ENCODE measurements at places on chromosomes 6 and 20.

DNA sequence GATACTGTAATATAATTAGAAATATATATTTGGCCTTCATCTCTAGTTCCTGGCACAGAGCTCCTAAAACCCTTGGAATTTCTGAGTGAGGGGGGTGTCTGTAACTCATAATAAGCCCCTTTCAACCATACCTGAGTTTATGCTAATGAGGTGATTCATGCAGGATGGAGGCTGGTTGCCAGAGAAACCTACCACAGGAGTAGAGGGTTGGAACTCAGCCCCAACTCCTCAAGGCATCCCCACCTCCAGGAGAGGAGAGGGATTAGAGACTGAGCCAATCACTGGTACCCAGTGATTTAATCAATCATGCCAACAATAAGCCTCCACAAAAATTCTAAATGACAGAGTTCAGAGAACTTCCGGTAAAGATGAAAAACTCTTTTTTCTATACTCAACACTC lies 17.5 kb downstream of the UQCC1 start:
- no peak for DNase-seq

- no peak for DNase-seq
Observed at GRCh38 chr6:49269190-49269589, 193.9 kb downstream of the MMUT start.

- DNase-seq, result no peak
Observed at GRCh38 chr6:109896341-109896740, 81.8 kb upstream of the GPR6 start.

GRCh38 chr20:57392512-57393271 lies 1.5 kb downstream of the RBM38 start:
- DNase-seq, result peak; percentile 75

DNA sequence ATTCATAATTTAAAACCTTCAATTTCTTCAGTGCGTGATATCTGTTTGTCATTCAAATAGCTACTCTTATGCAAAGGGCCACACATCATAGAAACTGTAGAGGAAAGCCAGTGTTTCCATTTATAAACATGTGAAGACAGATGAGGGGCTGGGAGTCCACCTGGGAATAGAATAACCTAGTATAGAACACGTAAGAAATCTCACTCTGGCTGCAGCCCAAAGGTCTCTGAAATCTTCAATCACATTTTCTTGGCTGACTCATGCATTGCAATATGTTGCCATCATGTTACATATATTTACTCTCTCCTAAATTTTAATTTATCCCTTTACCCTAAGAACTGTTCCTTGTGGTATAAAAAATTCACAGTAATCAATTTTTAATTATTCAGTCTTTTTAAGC lies 123.2 kb downstream of the ELOVL4 start:
- no peak for DNase-seq

DNA sequence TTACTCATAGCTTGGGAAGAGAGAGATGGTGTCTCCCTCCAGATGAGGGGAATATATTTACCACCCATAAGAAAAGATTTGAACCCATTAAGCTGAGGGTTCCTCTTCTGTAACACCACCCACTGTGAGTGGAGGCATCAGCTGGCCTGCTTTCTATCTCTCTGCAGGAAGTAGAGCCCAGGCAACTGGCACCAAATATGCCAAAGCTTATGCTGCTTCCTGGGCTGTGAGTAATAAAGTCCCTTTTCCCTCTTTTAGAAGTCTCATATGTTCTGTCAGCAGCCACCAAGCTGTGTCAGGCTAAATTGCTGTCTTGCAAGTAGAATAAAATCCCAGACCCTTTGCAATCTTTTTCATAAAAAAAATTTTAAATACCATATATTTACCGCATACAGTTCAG lies 241.4 kb downstream of the LAMA2 start:
- no peak for DNase-seq

DNA sequence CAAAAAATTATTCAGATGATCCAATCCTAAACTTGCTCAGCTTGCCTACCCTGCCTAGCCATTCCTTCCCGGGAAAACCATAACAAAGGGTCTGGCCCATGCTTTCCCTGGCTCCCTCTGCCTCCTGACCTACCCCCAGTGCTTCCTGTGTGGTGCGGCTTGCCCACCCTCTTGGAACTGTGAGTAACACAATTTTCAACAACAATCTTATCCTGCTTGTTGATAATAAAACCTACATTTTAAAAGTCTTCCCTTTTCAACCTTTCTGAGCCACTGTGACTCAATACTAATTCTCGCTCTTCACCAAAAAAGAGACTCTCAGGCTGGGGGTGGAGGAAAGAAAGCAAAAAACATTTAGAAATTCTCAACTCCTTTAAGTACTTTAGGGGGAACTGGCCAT lies 18.0 kb downstream of the EXOC2 start:
- DNase-seq, result peak; percentile 21

GRCh38 chr20:48052475-48052835 lies 267.2 kb upstream of the SULF2 start:
- DNase-seq, result no peak

DNA sequence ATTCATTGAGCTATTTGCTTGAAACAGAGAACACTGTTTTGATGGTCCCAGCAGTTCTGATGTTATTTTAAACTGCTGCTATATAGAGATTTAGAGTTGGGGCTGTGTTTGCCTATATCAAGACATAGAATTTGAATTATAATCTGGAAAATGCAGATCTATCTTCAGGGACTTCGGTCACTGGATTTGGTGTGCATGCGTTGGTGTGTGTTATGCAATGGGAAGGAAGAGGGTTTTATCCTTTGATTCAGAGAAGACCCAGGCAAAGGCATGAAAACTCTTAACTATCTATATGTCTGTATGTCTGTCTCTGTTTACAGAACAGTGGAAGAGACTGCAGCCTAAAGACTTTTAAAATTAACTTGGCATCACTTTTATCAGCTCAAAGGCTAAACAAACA lies 2.0 kb downstream of the ADGRB3 start:
- no peak for DNase-seq

- no peak for DNase-seq
Observed at GRCh38 chr20:49727894-49728885, 14.5 kb upstream of the B4GALT5 start.

GRCh38 chr6:21270636-21271201 lies 322.8 kb upstream of the SOX4 start:
- DNase-seq, result no peak

GRCh38 chr6:87724983-87725811 lies 23.2 kb upstream of the AKIRIN2 start:
- no peak for DNase-seq

- DNase-seq, result no peak
Observed at GRCh38 chr6:154329350-154330170, 27.0 kb downstream of the IPCEF1 start.

DNA sequence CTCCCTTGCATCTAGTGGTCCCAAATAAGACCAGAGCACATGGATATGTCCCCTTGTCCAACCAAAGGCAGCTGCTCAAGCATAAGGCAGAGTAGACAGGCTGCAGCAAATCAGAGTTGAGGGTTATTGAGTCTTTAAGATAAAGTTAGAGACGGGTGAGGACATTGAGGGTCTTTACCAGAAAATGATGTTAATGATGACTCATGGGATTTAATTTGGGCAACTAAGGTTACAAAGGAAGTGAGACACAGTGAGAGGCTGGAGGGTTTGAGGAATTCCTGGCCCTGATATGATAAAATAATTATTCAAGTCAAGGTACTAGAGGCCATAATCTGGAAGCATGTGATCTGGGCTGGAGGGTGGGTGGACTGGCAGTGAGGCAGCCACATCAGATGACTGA lies 133.6 kb downstream of the ALDH8A1 start:
- no peak for DNase-seq

GRCh38 chr6:37344308-37344707 lies 9.5 kb upstream of the RNF8 start:
- no peak for DNase-seq

DNA sequence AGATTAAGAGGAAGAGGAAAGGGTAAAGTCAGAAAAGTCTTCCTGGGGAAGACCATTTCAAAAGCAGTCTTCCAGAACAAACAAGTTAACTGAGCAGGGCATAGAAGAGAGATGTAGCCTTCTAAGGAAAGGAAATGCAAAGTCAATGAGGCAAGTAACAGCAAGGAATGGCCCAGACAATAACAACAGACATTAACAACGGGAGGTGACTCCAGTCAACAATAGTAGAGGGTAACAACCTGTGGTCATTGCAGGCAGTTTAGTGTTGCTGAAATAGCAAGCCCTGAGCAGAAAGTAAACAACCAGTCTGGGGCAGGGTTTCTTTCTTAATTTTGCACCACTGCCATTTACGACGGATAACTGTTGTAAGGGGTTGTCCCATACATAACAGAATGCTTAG lies 2.1 kb downstream of the MDN1 start:
- no peak for DNase-seq

GRCh38 chr6:131317516-131317915 lies 182.2 kb downstream of the AKAP7 start:
- no peak for DNase-seq

- no peak for DNase-seq
Observed at GRCh38 chr6:40874495-40874894, 164.5 kb downstream of the UNC5CL start.

DNA sequence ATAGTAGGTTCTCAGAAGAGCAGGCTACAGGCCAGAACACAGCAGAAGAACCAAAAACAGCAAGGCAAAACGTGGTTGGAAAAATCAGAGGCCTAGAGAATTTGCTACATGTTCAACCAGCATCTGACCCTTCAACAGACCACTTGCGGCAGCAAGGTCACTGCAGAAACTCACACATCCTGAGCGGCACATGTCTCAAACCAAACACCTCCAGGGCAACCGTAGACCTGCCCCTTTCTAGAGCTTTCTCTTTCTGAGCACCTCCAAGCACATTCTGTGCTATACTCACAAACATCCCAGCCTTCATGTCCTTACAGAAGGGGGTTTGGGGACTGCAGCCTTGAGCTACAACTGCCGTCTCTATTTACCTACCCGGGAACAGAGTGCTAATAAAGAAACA lies 52.6 kb downstream of the GFOD1 start:
- no peak for DNase-seq

- no peak for DNase-seq
Observed at GRCh38 chr6:109383438-109383940, 1.2 kb upstream of the CD164 start.

- no peak for DNase-seq
Observed at GRCh38 chr6:154548130-154548830, 37.8 kb upstream of the CNKSR3 start.

DNA sequence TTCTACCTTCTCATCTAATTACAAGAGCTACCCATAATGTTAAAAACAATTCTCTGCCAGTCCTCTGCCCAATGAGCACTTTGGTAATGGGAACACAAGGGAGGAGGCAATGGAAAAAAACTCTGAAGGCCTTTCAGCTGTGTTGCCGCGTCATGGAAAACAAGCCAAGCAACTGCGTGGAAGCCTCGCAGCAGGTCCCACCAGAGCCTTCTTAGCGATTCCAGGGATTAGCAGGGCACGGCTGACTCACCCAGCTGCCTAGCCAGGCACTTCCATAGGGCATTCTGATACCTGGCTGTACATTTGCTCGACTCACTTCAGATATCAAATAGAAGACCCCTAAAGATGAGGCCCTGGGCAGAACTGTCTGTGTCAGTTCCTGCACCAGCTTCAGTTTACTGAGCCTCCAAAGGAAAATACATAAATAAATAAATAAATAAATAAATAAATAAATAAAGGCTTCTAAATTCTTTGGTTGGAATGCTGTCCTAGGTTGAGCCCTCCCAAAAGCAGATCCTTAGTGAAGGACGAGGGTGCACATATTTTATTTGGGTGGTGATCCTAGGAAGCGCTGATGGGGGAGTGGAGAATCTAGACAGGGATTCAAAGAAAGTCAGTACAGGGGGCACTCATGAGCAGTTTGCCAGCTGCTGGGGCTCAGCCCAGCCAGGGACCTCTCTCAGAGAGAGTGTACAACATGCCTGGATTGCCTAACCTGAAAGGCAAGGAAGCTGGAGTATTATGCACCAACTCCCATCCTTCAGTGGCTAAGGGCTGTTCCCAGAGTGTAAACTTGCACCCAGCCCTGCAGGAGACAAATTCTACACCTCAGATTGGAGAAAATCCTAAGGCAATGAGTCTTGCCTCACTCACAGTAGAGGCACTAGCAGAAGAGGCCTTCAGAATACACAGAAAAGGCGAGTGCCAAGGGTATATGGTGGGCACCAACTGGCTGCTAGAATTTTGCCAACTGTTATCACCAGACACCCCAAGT lies 18.2 kb downstream of the SNAP25 start:
- DNase-seq, result no peak

- DNase-seq, result no peak
Observed at GRCh38 chr6:84671183-84671582, 93.2 kb downstream of the TBX18 start.

- DNase-seq, result peak; percentile 29
Observed at GRCh38 chr6:113630738-113631535, 226.2 kb upstream of the MARCKS start.

- no peak for DNase-seq
Observed at GRCh38 chr20:36094497-36094896, 60.0 kb upstream of the EPB41L1 start.

DNA sequence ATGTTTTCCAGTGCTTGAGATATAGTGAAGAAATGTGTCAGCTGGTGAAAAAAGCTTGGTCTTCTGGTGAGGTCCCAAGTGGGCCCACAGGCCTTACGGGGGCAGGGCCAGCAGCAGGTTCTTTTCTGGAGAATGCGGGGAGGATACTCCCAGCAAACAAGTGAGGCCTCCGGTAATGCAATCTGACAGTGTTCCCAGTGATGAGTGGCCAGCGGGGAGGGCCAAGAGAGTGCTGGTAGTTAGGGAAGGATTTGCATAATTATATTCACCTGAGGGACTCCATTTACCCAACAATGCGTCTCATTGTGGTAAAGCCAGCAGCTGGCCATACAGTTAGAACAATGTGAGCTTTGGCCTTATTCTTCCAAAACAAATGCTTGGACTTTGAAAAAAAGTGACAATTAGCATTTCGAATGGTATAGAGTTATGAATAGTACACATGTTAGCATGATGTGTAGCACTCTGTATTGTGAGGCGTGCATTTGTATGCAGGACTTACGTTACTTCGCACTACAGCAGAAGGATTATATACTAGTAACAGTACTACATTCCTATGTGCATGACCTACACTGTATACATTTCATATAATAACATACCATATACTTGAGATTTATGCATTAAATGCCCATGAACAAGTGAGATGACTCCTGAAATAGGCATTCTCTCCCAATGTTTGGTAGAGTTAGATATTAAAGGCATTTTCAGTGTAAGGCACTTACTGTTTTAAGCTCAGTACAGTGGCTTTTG lies 69.8 kb downstream of the MYB start:
- no peak for DNase-seq

DNA sequence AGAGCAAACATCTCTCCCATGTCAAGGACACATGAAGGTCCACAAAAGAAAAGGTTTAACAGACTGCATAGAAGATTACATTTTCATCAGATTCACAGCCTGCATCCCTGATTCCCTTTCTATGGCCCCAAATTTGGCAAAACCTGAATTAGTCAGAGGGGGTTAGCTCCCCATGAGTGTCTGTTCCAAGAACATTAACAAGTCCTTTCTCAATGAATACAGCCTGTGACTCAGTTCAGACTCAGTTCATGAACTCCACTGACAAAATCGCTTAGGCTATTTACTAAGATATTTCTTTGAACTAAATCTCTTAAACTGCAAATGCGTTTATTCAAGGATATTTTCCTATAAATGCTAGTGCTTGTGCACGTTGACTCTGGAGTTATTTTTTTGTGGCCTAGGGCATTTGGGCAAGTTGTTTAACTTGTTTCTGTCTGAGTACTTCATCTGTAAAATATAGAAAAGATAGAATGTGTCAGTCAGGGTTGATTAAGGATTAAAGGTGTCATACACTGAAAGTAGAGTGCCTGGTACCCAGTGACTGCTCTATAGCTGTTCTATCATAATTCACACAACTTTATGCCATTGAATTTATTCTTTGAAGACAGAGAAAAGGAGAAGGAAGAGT lies 422.6 kb downstream of the HTR1B start:
- DNase-seq, result no peak
